Psoas muscle (tissue), 8 donors: ENCODE measurements at places on chromosomes 3 and 15. TPM values are rescaled to one million over a fixed set of nuclear protein-coding genes. Genes with fewer than 3 reads are reported as not detected.

DNA sequence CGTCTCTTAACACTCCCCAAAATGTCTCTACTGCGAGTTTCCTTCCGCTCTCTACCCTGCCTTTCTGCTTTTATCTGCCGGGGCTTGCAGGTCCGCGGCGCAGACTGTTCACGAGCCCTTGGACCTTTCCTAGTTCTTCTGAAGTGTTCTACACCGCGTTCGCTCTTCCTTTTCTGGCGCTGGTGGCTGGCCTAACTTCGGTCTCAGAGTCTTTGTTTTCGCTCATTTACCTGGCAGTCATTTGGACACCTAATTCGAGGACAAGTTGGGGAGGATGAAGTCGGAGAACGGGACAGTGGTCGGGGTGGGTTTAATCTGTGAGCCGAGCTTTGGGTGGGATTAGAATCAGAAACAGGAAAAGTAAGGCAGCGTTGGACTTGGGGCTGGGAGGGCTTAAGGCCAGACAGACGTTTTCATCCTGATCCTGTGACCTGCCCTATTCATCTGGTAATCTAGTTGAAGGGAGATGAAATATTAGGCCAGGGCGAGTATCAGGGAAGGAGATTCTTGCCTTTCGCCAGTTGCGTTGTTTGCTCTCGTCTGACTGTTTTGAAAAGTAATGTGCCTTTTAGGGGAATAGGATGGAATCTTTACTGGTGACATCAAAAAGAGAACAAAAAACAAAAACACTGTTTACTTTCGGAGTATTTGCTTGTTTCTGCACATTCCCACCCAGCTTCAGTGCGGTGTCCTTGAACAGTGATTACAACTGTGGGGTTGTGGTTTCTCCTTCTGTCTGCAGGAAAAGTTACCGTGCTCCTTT is 1.8 kb downstream of the DIPK2A start:
- H3K27me3 ChIP-seq: no peaks in the 10 kb centered on the region
- peaks cover 35% of the 10 kb centered on the region for H3K4me1 ChIP-seq
- no peaks in the 10 kb centered on the region for H3K36me3 ChIP-seq
- peak overlapping the region; percentile 77 for H3K4me3 ChIP-seq

GRCh38 chr3:46012246-46012645 is 15.0 kb downstream of the XCR1 start:
- H3K4me3 ChIP-seq: no peak overlapping the region
- H3K27me3 ChIP-seq: no peaks in the 10 kb centered on the region
- peaks cover 6% of the 10 kb centered on the region for H3K4me1 ChIP-seq
- no peaks in the 10 kb centered on the region for H3K36me3 ChIP-seq
- H3K27ac ChIP-seq: no peak overlapping the region

Gene SNRPN
- total RNA-seq: 108 TPM

GRCh38 chr3:196590279-196590678 is 21.8 kb downstream of the FBXO45 start:
- H3K4me1 ChIP-seq: peaks cover 7% of the 10 kb centered on the region
- no peak for DNase-seq
- no peak overlapping the region for H3K4me3 ChIP-seq
- peaks cover 15% of the 10 kb centered on the region for H3K36me3 ChIP-seq

DNA sequence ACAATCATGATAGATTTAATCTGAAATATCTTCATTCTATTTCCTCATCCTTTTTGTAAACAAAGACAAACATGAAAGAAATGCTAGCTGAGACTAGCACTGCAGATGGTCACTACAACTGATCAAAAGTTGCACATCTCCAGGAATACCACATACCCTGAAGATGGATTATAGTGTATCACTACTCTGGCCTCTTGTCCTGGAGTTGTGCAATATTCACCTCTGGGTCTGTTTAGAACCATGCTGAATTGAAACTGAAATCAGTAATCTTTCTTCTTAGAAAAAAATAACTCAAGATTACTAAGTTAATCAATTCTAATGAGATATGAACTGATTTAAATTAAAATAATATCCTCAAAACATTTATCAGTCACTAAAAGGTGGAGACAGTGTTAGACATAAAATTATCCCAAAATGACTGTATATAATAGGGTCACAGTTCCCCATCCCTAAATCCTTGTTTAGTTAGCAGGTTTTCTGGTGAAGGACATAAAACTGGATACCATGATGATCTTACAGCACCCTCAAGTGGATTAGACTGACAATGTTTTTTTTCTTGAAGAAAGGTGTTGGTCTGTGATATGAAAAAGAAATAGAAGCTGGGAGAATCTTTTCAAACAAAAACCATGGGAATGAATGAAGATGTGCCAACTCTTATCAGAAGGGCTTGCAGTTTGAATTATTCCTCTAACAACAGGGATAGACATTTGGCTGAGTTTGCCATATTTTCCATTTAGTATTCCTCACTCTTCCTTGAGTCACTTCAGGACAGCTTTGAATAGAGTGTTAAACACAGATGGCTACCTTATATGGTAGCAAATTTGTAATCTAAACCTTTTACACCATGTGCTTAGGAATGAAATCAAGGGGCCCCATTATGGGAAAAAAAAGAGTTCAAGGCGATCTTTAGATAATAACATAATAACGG is 7.1 kb upstream of the TTC14 start:
- H3K4me3 ChIP-seq: no peak overlapping the region
- H3K27ac ChIP-seq: no peak overlapping the region
- H3K4me1 ChIP-seq: no peaks in the 10 kb centered on the region

DNA sequence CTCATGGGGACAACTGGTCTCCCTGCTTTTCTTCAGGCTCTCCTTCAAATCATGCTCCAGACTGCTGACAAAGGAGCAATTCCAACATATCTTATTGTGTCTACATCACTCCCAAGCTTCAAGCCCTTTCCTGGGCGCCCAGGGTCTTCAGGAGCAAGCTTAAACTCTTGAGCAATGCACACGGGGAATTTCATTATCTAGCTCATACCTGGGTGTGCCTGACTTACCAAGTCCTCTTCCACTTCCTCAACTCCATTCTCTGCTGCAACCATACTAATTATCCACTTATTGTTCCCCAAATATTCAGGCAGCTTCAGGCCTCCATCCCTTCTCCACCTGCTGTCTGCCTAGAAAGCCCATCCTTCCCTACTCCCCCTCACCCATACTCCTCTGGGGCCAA is 50.6 kb downstream of the B3GNT5 start:
- no peaks in the 10 kb centered on the region for H3K27me3 ChIP-seq
- peak overlapping the region; percentile 88 for H3K27ac ChIP-seq
- DNase-seq: no peak
- H3K4me1 ChIP-seq: peaks cover 68% of the 10 kb centered on the region

Gene SPRED1
- total RNA-seq: 4.2 TPM

DNA sequence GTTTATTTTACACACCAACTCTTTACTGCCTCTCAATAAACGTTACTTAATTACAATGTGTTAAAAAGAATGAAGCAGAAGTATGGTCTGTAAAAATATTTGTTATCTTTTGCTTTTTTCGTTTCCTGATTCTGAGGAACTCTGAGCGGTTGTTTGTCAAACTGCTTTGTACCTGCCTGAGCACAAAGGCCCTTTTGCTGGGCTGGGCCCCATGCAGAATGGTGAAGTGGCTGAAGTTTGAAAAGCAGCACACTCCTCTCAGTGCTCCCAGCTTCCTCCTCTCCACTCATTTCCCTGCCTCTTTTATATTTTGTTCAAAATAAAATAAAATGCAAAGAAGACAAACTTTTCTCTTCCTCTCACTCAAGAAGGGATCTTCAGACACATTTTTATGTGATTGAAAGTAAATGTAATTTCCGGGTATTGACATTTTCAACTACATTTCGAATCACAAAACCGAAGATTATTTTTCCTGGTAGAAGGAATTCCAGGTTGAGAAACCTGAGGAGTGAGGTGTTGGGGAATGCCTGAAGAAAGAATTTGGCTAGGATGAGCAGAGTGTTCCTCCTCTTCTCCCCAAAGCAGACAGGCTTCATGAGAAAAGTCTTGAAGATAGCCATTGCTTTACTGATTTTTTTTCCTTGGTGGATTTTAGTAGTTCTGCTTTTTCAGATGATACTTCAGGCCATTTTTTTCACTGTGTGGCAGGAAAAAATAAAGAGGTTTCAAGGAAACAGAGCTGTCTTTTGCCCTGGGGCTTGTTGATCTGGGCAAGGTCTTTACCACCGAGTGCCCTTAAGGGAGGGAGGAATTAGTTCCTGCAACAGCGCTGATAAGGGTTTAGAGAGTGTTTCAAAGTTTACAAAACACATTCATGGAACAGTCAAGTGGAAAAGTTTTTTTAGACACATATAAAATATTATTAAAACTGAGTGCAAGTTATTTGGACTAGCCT is 229.8 kb downstream of the NFKBIZ start:
- H3K27ac ChIP-seq: no peak overlapping the region
- H3K36me3 ChIP-seq: no peaks in the 10 kb centered on the region
- DNase-seq: no peak
- no peaks in the 10 kb centered on the region for H3K4me1 ChIP-seq
- H3K4me3 ChIP-seq: no peak overlapping the region

Gene DLL4
- total RNA-seq: 13.1 TPM

Gene SKOR1
- total RNA-seq: 0.13 TPM
